Stimulated activated CD8-positive, alpha-beta memory T cell treated with anti-CD3 and anti-CD28 coated beads, Interleukin-7, amount 100 ng/mL, for 24 hours (primary cell): ENCODE measurements at places on chromosomes 11 and 22.

DNA sequence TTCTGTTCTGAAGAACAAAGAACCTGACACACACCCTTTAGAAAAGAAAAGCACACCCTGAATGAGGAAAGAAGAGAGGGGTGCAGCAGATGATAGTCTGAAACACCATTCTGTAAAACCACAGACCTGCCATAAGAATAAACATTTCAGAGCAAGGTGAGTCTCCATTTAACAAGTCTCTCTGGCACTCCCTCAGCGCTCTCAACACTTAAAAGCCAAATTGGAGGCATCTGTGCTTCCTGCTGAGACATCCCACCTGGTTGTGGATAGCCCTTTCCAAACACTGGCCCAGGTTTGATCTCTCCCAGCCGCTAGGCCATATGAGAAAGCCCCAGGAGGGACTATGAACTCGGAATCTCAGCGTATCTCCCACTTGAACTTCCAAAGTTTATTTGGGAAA is 36.3 kb downstream of the ETS1 start:
- no peak for DNase-seq

DNA sequence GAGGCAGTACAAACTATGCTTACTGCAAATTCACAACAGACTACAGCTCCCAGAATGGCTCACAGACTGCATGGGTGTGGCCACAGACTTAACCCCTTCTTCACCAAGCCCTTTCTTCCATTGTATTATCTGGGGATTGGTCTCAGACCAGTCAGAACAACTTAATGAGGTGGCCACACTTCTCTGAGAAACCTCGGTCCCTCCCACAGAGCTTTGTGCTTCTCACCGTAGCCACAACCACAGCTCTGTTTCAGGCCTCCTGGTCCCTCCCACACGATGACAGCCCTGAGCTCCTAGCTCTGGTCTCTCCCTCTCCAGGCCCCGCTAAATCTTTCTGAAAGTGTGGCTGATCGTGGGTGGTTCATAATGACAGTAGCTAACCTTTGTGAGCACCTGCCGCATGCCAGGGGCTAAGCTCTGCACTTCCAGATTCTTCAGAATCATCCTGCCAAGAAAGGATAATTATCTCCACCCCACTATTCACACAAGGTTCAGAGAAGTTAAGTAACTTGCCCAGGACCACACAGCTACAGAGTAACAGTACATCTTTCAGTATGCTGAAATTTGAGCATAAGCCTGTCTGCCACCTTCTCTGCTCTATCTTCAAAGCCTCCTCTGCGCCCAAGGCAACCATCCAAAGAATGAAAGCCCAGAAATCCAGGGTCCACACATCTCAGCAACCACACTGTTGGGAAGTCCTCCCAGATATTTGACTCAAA is 5.4 kb downstream of the PDE2A start:
- no peak for DNase-seq

- no peak for DNase-seq
Observed at GRCh38 chr11:36390963-36391471, 94.9 kb downstream of the PRR5L start.

DNA sequence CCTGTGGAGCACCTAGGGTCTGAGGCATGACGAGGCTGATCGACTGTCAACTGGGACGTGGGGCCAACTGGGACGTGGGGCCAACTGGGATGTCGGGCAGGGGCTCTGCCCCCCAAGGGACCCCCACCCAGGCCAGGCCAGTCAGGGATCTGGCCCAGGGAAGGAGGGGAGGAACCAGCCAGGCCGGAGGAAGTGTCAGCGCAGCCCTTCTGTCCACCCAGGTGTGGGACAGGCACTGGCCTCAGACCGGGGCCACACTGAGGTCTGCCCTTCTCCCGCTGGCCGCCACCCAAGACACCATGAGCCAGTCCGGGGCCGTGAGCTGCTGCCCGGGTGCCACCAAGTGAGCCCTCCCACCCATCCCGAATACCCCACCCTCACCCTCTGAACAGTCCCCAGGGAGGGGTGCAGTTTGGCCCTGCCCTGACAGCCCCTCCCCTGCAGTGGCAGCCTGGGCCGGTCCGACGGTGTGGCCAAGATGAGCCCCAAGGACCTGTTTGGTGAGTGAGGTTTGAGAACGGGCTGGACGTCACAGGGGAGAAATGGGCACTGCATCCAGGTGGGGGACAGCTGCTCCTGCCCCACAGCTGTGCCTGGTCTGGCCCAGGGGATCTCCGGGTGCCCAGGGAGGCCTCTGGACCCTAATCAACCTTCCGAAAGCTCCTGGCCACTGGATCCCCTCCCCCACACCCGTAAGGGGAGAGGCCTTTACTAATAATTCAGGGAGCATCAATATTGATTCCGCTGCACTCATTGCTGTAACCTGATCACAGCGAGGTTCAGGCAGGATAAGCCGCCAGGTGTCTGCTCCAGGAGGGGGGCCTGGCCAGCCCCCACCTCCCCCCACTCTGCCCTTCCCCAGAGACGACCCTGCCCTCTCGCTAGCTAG is 3.3 kb downstream of the EPS8L2 start:
- DNase-seq, result no peak

- DNase-seq, result no peak
Observed at GRCh38 chr11:111449696-111450479, 62.3 kb downstream of the BTG4 start.

DNA sequence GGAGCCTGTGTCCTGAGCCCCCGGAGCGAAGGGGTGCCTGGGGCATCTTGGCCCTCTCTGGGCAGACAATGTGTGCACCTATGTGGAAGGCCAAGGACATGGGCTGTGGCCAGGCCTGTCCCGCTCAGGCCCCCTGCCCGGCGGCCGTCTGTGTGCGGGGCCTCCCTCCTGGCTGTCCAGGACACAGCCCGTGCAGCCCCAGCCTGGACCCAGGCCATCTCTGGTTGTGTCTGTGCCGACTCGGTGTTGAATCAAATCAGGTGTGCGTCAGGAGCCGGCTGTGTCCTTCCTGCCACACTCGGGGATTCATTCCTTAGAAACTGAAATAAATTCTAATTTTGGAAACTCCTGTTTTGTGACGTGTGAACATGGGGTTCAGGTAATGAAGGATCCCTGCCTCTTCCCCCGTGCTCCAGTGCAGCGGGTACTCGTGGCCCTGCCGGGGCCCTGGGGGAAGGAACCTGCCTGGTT is 1.5 kb upstream of the SELENOO start:
- no peak for DNase-seq

GRCh38 chr11:27475622-27476021 is 3.0 kb upstream of the LGR4 start:
- no peak for DNase-seq

DNA sequence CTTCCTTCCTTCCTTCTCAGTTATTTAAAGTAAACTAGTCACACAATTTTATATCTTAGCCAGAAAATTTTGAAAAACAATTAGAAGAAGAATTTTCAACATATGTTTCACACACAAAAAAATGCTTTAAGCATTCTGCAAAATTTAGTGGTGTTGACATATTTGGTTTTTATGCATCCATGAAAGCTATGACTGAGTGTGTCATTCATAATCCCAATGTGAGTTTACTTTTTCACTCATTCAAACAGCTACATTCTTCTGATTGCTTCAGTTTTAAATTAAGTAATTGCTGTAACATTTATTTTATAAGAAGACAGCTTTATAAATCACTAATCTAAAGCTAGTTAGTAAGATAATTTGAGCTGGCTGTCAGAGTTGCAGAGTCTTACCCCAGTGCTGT is 453.5 kb downstream of the LRRC4C start:
- no peak for DNase-seq

GRCh38 chr22:39988386-39989114 is 6.2 kb upstream of the FAM83F start:
- no peak for DNase-seq

- no peak for DNase-seq
Observed at GRCh38 chr11:85811624-85812023, 683 bp upstream of the SYTL2 start.

DNA sequence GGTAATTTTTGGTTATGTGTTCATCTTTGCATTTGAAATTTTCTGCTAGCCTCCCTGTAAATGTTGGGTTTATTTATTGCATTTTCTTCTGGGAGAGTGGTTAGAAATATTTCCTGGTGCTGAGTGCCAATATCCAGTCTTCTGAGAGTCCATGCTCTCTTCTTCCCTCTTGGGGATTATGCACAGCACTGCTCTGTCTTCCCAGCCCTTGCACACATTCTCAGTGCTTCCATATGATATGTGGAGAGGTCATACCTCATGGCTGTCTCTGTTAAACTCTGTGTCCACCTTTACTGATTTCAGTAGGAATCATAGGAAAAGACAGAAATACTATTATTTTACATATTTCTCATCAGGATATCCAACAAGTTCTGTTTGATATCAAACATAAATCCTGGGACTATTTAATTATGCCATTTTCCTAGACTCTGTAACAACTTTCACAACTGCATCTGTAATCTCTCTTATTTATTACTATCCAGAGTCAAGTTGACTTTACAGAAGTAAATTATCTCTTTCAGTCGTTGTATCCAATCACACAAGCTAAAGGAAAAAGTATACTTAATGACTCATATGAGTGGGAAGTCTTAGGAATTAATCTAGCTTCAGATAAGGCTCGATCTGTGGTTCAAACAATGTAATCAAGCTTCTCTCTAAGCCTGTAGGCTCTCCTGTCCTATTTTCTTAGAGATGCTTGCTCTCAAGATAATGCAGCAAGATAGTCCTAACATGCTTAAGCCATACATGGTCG is 2.7 kb upstream of the NXPE1 start:
- no peak for DNase-seq

DNA sequence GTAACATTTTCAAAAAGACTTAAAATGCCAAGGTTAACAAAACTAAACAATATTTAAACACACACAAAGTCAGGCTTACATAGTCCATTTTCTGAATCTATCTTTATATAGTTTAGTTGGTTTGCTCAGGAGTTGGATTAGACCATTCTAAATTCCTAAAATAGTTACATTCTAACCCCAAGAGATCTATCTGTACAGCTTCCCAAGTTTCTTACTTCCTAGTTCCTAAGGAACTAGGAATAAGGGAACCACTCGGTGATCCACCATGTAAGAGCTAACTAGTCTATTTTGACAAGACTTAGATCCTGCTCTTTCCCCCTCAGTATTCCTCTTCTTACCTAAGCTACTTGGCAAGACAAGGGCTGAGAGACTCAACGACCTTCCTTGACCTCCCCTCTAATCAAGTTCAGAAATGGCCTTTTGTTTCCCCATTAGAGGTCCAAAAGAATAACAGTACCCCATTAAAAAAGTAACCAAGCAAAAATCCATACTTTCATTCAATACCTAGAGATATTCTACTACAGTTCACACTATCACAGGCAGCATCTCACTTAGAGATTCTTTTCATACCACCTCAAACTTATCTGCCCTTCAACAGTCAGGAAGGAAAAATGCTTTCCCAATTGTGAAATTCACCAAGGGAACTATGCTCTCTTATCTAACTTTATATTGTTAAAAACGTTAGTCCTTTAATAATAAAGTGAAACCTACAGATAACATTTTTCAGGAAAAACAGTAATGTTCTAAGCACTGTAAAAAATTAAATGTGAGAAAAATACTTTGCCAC is 253.1 kb downstream of the TTC28 start:
- no peak for DNase-seq

DNA sequence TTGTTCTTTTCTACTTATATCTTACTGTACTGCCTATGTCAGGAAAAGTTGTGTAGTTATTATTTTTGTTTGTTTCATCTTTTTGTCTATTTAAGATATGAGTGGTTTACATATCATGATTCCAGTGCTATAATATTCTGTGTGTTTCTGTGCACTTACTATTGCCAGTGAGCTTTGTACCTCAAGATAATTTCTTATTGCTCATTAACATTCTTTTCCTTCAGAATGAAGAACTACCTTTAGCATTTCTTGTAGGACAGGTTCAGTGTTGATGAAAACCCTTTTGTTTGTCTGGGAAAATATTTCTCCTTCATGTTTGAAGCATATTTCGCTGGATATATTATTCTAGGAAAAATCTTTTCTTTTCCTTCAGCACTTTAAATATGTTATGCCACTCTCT is 452.7 kb upstream of the FAT3 start:
- no peak for DNase-seq

- DNase-seq, result no peak
Observed at GRCh38 chr11:130282111-130282510, 32.6 kb downstream of the ZBTB44 start.

GRCh38 chr11:2366733-2367132 is 10.4 kb upstream of the CD81 start:
- DNase-seq, result no peak

GRCh38 chr11:77441426-77441825 is 32.5 kb downstream of the PAK1 start:
- no peak for DNase-seq

DNA sequence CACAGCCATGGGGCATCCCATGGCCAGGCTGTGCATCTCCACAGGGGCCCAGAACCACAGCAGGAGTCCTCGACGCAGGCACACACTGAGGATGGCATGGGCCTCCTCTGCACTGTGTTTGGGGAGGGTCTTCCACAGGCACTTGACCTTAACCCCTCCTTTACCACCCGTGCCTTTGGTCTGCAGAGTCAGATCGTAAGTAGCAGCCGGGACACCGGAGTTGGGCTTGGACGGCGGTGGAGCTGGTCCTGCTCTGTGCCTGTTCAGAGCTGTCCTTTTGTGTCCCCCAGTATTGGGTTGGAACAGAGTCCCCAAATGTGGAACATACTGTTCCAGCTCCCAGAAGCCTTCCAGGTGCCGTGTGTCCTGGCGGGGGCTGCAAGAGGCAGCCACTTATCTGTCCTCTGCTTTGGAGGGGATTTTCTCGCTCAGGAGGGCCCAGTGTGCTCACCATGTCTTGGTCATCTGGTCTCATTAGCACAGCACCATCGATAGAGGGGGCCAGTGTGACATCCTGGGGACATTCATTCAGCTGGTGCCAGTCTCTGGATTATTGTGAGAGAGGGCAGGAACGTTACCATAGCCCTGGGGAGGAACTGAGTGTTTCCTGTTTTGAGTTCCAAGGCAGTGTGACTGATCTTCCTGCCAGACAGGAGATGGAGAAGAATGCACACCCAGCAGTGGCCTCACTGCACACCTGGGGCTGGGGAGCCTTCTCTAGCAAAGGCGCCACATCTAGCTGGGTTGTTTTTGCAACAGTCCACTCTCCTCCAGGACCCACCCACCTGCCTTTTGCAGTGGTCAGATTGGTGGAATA is 12.4 kb downstream of the CRELD2 start:
- no peak for DNase-seq

GRCh38 chr11:93132836-93133235 is 65.0 kb downstream of the SLC36A4 start:
- DNase-seq, result no peak

- DNase-seq, result no peak
Observed at GRCh38 chr11:134670247-134670782, 258.3 kb upstream of the B3GAT1 start.

GRCh38 chr11:44388828-44389657 is 79.1 kb upstream of the ALX4 start:
- DNase-seq, result no peak

GRCh38 chr11:73295241-73295995 is 12.7 kb upstream of the ARHGEF17 start:
- peak; percentile 68 for DNase-seq

GRCh38 chr11:75635066-75635862 is 33.6 kb downstream of the MAP6 start:
- no peak for DNase-seq
